ENCODE measurements at places on chromosomes 3 and 15. TPM values are rescaled to one million over a fixed set of nuclear protein-coding genes. Genes with fewer than 3 reads are reported as not detected.
A peak's percentile ranks its signal among the peaks of the same experiment; 100 is the strongest.

Gene MESD
- total RNA-seq = 36.1 TPM

Gene CHRNB4
- not detected for total RNA-seq

Gene ADGRG7
- not detected for total RNA-seq

Gene THBS1
- 1.2 TPM for total RNA-seq

DNA sequence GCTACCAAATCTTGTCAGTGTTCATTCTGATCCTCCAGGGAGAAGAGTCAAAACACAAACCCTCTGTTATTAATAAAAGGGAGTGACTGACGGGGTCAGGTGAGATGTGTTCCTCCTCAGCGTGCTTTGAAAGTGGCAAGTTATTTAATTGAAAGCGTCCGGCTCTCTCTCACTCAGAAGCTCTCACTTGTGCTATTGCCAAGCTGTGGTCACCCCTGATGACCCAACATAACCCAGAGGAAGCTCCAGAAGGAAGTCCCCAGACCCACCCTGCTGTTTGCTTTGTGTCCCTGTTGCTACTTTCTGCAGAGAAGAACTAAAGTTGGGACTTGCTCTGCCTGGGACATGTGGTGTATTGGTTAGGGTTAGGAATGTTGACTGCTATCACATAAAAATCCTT lies 235.6 kb downstream of the EDEM1 start:
- no peak overlapping the region for H3K27ac ChIP-seq
- H3K36me3 ChIP-seq = no peaks in the 10 kb centered on the region
- H3K4me3 ChIP-seq = no peak overlapping the region
- H3K4me1 ChIP-seq = peaks cover 2% of the 10 kb centered on the region
- no peaks in the 10 kb centered on the region for H3K27me3 ChIP-seq

DNA sequence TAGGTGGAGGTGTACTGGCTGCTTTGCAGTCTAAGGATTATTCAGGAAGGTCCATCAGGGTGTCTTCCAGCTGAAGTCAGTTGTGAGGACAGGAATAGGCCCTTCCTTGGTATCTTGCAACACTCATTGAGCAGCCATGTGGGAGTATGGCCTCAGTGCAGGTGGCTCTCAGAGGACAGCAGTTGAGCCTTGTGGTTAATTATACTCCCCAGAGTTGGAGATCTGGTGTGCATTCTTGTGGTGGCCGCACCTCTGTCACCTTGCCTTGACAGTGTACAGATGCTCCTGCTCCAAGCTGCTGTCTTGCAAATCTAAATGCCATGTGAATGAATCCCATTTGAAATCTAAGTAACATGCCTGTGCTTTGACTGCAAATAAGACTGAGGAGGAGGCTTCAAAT lies 339.9 kb upstream of the BCHE start:
- H3K4me3 ChIP-seq = no peak overlapping the region
- no peaks in the 10 kb centered on the region for H3K4me1 ChIP-seq
- H3K27me3 ChIP-seq = no peaks in the 10 kb centered on the region
- H3K27ac ChIP-seq = no peak overlapping the region

DNA sequence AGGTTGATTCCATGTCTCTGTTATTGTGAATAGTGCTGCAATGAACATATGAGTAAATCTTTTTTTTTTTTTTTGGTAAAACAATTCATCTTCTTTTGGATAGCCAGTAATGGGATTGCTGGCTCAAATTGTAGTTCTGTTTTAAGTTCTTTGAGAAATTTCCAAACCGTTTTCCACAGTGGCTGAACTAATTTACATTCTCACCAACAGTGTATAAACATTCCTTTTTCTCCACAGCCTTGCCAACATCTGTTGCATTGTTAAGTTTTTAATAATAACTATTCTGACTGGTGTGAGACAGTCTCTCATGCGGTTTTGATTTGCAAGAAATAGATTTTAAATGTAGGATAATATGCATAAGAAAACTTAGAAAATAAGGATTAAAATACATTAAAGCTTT lies 279.0 kb upstream of the EPHA3 start:
- no peak overlapping the region for H3K4me3 ChIP-seq
- no peaks in the 10 kb centered on the region for H3K27me3 ChIP-seq
- no peak overlapping the region for H3K27ac ChIP-seq
- no peaks in the 10 kb centered on the region for H3K4me1 ChIP-seq
- H3K36me3 ChIP-seq = no peaks in the 10 kb centered on the region

- H3K27ac ChIP-seq = no peak overlapping the region
- H3K36me3 ChIP-seq = no peaks in the 10 kb centered on the region
- no peaks in the 10 kb centered on the region for H3K27me3 ChIP-seq
- H3K4me3 ChIP-seq = no peak overlapping the region
Measured at GRCh38 chr3:126758026-126758425, 54.0 kb downstream of the CHCHD6 start.

GRCh38 chr15:90063770-90064247 lies 38.5 kb downstream of the IDH2 start:
- no peak overlapping the region for H3K27ac ChIP-seq
- H3K4me3 ChIP-seq = no peak overlapping the region
- no peaks in the 10 kb centered on the region for H3K27me3 ChIP-seq
- H3K4me1 ChIP-seq = peaks cover 36% of the 10 kb centered on the region

GRCh38 chr15:74045184-74045583 lies 37.2 kb downstream of the GOLGA6A start:
- DNase-seq = no peak
- H3K27me3 ChIP-seq = no peaks in the 10 kb centered on the region
- peaks cover 13% of the 10 kb centered on the region for H3K4me1 ChIP-seq
- no peak overlapping the region for H3K4me3 ChIP-seq

DNA sequence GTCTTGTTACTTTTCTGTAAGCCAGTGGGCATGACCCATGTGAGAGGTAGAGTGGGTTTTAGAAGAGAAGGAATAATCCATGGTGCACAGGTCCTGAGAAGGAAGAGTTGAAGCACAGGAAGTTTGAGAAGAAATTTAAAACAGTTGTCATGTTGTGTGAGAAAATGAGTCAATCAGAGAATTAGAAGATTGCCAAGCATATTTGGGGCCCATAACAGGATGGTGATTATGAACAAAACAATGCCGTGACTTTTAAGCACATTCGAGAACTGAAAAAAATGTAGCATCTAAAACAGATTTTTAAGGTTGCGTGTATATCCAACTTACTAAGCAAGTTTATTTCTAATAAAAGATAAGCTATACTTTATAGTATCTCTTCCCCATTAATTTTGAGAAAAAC lies 198.7 kb downstream of the RORA start:
- peaks cover 19% of the 10 kb centered on the region for H3K27me3 ChIP-seq
- no peak overlapping the region for H3K4me3 ChIP-seq
- no peaks in the 10 kb centered on the region for H3K36me3 ChIP-seq
- DNase-seq = no peak

GRCh38 chr3:187798531-187799530 lies 53.6 kb upstream of the BCL6 start:
- H3K4me1 ChIP-seq = peaks cover 68% of the 10 kb centered on the region
- peak; percentile 61 for DNase-seq
- H3K36me3 ChIP-seq = peaks cover 39% of the 10 kb centered on the region
- H3K27ac ChIP-seq = peak overlapping the region; percentile 85
- no peaks in the 10 kb centered on the region for H3K27me3 ChIP-seq
- H3K4me3 ChIP-seq = peak overlapping the region; percentile 46

DNA sequence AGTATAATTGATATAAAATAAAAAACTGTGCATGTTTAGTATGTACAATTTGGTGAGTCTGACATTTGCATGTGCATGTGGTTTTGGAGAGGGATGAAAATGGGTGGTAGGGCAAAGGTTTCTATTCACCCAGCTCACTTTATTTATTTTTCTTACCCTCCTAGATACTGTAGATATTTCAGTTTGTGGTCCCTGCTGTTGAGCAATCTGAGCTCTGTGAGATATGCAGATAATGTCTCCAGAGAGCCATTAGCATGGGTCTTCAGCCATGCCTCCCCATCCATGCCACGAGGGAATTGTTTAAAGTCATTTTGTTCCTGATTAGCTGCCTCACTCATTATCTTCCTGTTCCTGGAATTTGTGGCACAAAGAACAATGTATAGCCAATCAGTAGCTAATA lies 44.4 kb upstream of the B3GALNT1 start:
- no peaks in the 10 kb centered on the region for H3K36me3 ChIP-seq
- H3K4me3 ChIP-seq = no peak overlapping the region
- no peak for DNase-seq
- H3K27me3 ChIP-seq = peaks cover 14% of the 10 kb centered on the region

- peak; percentile 44 for DNase-seq
- H3K36me3 ChIP-seq = no peaks in the 10 kb centered on the region
- H3K27me3 ChIP-seq = peaks cover 11% of the 10 kb centered on the region
- peaks cover 5% of the 10 kb centered on the region for H3K4me1 ChIP-seq
- H3K27ac ChIP-seq = no peak overlapping the region
- H3K4me3 ChIP-seq = no peak overlapping the region
Measured at GRCh38 chr3:112327371-112327951, 5.5 kb upstream of the CD200 start.

GRCh38 chr3:194559530-194559929 lies 72.7 kb upstream of the ATP13A3 start:
- DNase-seq = no peak
- peaks cover 14% of the 10 kb centered on the region for H3K4me1 ChIP-seq

DNA sequence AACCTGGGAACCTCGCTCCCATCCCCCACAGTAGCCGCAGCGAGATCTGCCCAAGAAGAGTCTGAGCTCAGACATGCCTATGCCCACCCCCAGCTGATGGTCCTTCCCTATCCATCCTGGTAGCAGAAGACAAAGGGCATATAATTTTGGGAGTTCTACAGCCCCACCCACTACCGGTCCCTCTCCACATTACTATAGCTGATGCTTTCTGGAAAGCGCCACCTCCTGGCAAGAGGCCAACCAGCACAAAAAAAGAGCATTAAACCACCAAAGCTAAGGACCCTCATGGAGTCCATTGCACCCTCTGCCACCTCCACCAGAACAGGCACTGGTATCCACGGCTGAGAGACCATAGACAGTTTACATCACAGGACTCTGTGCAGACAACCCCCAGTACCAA lies 168.4 kb downstream of the MEGF11 start:
- DNase-seq = peak; percentile 28
- no peak overlapping the region for H3K4me3 ChIP-seq
- H3K27me3 ChIP-seq = peaks cover 27% of the 10 kb centered on the region
- no peaks in the 10 kb centered on the region for H3K4me1 ChIP-seq
- H3K27ac ChIP-seq = no peak overlapping the region

DNA sequence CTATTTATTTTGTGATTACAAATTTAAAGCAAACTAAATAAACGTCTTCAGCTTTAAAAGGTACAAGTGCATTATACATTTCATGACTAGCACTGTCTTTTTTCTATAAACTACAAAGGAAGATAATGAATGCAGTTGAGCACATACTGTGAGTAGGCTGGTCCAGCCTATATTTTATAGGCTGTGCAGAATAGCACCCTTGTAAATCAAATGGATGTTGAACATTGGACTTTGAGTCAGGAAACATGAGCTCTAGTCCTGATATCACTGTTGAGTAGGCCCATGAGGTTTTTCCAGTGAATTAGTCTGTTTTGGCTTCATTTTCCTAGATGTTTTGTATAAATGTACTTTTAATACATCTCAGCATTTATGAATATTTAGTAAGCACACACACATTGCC lies 447.3 kb upstream of the KCNMB2 start:
- peaks cover 3% of the 10 kb centered on the region for H3K4me1 ChIP-seq
- no peak for DNase-seq
- H3K4me3 ChIP-seq = no peak overlapping the region
- no peaks in the 10 kb centered on the region for H3K27me3 ChIP-seq
- H3K36me3 ChIP-seq = no peaks in the 10 kb centered on the region
- H3K27ac ChIP-seq = no peak overlapping the region

DNA sequence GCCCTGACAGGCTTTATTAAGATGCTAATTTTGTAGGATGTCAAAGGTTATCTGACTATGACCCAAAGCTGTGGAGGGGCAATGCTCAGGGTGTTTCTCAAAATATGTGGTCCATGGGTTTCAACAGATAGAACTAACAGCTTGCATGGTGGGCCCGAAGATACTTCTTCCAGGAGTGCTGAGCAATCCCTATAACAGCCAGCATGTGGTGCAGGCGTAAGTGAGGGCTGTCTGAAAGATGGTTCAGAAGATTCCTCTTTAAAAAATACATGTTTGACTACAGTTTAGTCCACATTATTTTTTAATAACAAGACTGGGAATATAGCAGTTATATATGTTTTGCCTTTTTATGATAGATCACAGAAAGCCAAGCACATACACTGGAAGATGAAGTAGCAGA lies 7.6 kb downstream of the SCG3 start:
- H3K4me1 ChIP-seq = peaks cover 28% of the 10 kb centered on the region
- DNase-seq = no peak
- H3K27ac ChIP-seq = no peak overlapping the region

DNA sequence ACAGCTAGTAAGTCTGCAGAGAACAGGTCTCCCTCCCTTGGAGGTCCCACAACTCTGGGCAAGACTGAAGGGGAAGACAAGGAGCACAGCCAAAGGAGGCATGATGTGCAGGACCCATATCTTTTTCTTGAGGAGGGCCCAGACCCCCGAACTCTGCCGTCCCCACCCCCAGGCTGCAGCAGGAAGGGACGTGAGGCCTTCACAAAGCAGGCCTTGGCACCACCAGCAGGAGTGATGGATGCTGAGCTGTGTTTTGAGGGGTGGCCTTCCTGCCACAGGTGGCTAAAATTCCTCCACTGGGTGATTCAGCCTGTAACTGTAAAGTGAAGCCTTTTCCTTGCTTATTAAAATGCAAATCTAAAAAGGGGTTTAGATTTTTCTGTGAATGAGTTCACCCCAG lies 8.6 kb downstream of the PLA2G4D start:
- H3K4me3 ChIP-seq = no peak overlapping the region
- no peak for DNase-seq
- peaks cover 22% of the 10 kb centered on the region for H3K27me3 ChIP-seq
- peaks cover 15% of the 10 kb centered on the region for H3K4me1 ChIP-seq
- H3K36me3 ChIP-seq = no peaks in the 10 kb centered on the region

DNA sequence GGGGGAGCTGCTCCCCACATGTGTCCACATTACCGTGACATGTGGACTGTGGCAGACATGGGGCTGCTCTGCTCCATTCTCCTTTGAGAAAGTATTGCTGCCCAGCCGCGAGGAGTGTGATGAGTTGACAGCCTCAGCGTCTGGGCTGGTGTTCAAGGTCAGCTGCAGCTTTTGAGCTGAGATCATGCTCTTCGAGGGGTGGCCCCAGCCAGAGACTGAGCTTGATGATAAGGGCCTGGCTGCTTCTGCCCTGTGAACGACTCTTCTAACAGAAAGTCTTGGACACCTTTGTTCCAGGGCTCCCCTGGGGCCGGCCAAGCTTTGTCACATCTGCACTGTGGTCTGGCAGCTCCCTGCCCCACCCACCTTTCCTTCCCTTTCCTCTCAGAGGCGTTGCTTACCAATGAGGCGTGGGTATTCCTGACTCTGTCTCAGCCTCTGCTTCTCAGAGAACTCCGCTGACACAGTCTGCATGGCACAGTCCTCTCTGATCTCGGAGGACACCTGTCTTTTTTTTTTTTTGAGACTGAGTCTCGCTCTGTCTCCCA lies 86.6 kb downstream of the CHRD start:
- H3K4me3 ChIP-seq = no peak overlapping the region
- peaks cover 5% of the 10 kb centered on the region for H3K4me1 ChIP-seq
- no peak overlapping the region for H3K27ac ChIP-seq

DNA sequence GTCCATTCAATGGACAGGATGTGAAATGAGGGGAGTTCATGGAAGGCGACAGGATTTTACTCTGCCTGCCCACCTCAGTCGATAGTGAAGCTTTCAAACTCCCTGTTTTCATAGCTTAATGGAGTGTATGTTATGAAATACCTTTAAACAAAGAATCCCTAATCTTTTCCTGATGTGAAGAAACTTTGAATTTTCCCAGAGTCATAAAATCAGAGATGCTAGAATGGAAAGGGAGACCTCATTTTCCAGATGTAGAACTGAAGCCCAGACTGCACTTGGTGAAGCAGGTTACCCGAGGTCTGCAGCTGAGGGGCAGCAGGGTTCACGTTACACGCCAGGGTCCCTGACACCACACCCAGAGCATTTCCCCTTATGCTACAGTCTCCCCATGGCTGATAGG lies 34.7 kb upstream of the LACTB start:
- H3K4me3 ChIP-seq = no peak overlapping the region
- H3K4me1 ChIP-seq = no peaks in the 10 kb centered on the region
- no peaks in the 10 kb centered on the region for H3K36me3 ChIP-seq
- H3K27ac ChIP-seq = no peak overlapping the region
- peaks cover 3% of the 10 kb centered on the region for H3K27me3 ChIP-seq
- DNase-seq = no peak

Measured in activated CD4-positive, alpha-beta memory T cell treated with anti-CD3 and anti-CD28 coated beads, Interleukin-2, amount 10 ng/mL, durations not matched to agents 7 days and 5 days (primary cell).